Upper lobe of right lung (tissue), 1 donor: ENCODE measurements at places on chromosomes 4 and X.

GRCh38 chrX:114903618-114904017 lies 113.8 kb downstream of the IL13RA2 start:
- DNase-seq = no peak

DNA sequence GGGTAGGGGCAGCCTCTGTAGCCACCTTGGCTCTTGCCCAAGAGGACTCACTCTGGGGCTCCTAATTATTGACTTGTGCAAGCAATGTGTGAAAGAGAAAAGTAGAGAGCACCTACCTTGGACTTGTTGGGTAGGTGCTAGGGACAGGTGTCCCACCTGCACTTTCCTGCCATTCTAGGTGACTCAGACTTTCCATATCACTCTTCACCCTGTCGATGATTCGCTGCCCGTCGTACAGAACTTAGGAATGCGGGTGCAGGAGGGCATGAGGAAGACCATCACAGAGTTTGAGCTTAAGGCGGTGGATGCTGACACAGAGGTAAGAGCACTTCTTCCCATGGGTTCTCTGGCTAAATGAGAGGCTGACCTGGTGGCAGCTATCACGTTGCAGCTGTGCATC lies 87.3 kb upstream of the ANXA3 start:
- no peak for DNase-seq

GRCh38 chr4:144562019-144562705 lies 83.8 kb upstream of the HHIP start:
- no peak for DNase-seq

GRCh38 chrX:115449742-115450141 lies 111.2 kb upstream of the PLS3 start:
- no peak for DNase-seq

DNA sequence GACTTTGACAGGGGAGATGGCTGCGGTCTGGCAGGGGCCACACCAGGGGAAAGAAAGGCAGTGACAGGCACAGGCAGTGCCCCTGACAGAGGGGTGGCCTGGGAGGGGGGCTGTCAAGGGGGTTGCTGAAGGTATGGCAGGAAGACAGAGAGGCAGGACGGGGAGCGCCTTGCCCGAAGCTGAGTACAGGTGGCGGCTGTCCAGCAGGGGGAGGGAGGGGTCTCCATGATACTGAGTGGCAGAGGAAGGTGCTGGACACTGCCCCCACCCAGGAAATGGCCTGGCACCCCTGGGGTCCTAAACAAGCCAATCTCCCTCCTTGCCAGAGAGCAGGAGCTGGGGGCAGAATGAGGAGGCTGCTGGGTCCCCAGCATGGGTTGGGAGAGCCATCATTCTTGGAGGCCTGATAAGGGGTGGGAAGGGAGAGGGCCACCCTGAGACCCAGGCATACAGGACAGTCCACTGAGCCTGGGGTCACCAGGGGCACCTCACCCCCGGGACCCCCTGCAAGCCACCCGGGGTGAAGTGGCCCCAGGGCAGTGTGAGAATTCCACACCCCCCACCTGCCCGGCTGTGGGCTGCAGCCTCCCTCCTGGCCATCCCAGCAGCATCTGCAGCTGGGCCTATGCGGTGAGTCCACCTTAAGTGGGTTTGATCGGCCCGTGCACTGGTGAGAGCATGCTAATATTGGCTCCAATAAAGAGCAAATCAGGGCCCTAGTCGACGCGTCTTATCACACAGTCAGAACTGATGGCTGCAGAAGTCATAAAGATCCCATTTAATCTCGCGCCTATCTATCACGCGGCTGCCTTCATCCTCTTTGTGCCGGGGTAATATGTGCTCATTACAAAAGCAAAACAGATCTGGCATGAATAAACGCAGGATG lies 108.5 kb downstream of the FAM53A start:
- DNase-seq = no peak

DNA sequence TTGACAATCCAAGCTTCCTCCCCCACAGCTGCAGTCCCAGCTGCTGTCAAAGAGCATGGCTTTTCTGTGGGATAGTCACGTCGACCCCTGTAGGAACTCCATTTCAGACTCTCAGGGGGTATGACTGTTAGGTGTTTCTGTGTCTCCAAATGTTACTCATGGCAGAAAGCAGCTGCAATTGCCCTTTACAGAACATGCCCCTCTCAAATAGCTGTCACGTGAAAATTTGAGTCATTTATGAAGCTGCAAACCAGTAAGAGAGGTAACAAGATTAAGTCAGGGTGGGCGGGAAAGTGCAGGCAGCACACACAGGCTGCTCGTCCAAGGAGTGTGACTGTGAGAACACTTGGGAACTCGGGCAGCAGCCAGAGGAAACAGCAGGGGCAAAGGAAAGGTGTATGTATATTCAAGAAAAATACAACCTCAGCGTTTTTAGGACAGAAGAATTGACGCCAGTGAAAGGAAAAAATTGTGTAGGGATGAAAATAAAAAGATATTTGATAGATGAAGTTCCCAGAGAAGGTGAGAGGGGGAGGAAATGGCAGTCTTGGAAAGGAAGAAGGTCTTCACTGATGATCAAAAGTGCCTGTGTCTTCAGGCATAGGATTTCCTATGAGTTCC lies 66.5 kb upstream of the TMEM184C start:
- no peak for DNase-seq

- DNase-seq = no peak
These were observed 7.4 kb downstream of the PHEX start for GRCh38 chrX:22039541-22039940.

DNA sequence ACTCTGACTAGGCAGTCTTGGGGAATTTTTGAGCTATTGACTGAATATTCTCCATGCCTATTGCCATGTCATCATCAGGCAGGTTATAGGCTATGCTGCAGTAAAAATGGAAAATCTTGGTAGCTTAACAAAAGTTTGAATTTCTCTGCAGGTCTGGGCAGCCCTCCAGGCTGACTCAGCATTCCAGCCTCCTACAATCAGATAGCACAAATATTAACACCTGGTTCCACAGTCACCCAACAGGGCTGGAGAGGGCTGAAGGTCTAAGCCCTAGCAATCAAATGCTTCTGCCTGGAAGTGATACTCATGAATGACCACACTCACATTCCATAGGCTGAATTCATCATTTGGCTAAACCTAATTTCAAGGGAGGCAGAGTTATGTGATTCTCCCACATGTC lies 9.6 kb upstream of the PPP3CA start:
- no peak for DNase-seq

GRCh38 chr4:113051361-113051760 lies 1.9 kb downstream of the ANK2 start:
- no peak for DNase-seq

- DNase-seq = no peak
These were observed 45.4 kb downstream of the COMMD8 start for GRCh38 chr4:47418147-47418546.

DNA sequence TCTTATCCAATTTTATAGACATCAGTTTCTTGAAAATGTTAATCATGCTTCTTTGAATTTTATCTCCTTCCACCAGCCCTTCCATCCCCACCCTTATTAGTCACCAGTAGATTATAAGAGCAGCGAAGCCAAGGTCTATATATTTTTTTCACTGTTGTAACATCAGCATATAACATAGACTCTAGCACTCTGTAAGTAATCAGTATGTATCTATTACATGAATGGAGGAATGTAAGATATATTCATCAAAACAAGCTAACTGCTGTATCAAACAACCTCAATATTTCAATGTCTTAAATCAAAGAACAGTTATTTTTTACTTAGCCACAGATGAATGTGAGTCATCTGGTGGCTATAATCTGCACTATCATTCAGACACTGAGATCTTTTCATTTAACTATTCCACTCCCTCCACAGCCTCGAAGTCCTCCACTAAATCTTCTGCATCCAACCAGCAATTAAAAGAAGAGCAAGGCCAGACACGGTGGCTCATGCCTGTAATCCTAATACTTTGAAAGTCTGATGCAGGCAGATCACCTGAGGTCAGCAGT lies 178.9 kb downstream of the CENPC start:
- no peak for DNase-seq

- DNase-seq = no peak
These were observed 497.3 kb upstream of the FRG1 start for GRCh38 chr4:189443341-189443740.

DNA sequence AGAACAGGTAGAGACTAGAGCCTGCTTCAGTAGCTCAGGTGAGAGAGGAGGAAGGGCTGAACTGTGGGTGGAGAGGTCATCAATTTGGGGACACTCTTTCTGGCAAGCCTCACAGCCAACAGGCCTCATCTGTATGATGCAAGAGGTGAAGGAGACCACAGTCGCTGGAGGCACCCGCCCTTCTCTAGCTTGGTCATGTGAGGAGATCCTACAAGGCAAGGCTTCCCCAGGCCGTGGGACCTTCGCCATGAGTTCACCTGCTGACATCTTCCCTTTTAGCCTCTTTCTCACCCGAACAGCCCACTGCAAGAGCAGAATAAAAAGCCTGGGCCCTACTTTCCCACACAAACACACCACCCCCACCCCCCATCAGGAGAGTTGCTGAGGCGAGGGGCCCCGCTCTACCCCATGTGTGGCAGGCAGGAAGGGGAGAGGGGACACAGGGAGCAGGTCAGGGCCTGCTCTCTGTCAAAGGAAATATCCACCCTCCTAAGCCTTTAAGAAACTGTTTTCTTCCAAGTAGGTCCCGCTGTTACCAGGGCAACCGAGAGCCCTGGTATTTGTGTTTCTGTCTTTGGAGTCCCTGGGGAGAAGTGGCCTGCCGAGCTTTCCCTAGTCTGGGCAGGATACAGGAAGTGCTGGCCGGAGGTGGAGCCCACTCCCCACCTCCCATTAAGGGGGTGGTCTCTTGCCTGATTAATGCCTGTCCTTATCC lies 8.1 kb downstream of the RTL5 start:
- DNase-seq = no peak

DNA sequence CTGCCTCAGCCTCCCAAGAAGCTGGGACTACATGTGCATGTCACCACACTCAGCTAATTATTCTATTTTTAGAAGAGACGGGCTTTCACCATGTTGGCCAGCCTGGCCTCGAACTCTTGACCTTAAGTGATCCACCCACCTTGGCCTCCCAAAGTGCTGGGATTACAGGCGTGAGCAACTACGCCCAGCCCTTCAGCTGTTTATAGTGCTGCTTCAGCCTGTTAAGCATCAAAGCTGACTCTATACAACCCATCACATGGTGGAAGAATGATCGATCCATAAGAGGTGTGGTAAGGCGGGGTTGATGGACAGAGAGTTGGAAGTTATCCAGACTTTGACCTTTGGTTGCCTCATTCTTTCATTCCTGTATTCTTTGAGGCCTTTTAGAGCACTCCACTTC lies 56.2 kb upstream of the RAPGEF2 start:
- no peak for DNase-seq

- DNase-seq = no peak
These were observed 8.4 kb downstream of the PNMA6E start for GRCh38 chrX:153392642-153393321.

DNA sequence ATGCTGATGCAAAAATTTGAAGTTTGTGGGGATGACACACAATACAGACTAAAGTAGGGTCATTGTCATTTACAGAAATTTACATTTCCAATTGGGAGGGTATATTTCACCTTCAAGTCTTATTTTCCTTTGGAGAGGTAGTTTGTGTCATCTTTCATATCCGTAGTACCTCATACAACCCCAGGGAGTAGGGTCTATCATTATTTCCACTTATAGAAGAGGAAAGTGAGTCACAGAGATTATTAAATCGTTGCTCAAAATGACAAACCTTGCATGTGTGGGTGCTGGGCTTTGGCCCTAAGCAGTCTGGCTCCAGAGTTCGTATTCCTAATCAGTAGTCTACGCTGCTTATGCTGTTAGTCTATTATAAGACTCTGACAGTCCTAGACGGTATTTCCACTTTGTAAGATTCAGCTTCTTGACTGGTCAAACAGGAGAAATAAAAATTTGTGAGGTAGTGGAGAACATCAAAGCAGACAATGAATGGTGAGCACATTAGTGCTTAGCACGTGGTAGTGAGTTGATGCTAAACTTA lies 516.5 kb downstream of the PCDH7 start:
- no peak for DNase-seq

DNA sequence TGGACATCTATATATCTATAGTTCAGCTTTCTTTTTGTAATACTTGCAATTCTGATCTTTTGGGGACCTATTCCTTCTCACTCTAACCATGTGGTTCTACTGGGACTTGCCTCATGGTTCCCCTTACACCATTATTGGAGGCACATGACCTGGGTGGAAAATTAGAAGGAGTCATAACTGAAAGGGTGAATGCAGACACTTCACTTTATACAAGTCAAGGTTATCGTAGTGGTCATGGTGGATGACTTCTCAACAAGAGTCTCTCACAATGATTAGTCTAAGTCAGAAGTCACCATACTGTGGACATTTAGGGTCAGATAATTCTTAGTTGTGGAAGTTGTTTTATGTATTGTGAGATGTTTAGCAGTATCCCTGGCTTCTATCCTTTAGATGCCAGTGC lies 10.5 kb upstream of the EIF4E start:
- DNase-seq = no peak

DNA sequence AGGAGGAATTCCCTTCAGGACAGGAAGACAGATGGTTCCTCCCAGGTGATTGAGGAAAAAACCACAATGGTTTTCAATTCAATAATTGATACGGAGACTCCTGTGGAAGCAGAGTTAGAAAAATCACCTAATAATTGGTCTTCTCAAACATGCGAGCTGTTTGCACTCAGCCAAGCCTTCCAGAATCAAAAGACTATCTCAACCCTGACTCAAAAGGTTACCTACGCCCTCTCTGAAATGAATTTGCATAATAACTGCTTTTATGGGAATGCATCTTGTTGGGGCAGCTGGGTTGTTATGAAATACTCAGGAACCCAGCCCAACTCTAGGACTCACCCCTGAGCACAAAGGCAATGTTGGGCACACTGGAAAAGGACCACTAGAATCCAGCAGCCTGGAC lies 66.9 kb upstream of the ARSJ start:
- DNase-seq = no peak

DNA sequence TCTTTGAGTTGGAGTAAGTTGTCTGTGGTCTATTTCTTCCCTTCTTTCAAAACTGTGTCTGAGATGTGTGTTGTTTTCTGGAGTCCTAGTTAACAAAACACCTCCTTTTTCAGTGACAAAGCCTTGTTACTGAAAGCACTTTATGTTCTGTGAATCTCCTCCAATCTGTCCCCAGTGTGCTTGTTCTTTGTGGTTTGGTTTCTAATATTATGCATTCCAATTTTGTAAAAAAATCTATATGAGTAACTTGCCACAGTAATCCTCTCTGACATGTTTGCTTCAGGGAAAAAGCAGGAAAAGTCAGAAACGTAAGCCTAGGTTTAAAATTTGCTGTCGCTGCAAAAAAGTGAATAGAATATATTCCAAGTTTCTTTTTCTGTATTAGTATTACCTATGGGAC lies 12.4 kb downstream of the PRRG1 start:
- DNase-seq = no peak
